Stimulated activated CD4-positive, alpha-beta T cell treated with anti-CD3 and anti-CD28 coated beads, Interleukin-12 subunit alpha, Interleukin-12 subunit beta, amount 100 ng/mL, for 48 hours (primary cell): ENCODE measurements at places on chromosomes 6 and 20.

DNA sequence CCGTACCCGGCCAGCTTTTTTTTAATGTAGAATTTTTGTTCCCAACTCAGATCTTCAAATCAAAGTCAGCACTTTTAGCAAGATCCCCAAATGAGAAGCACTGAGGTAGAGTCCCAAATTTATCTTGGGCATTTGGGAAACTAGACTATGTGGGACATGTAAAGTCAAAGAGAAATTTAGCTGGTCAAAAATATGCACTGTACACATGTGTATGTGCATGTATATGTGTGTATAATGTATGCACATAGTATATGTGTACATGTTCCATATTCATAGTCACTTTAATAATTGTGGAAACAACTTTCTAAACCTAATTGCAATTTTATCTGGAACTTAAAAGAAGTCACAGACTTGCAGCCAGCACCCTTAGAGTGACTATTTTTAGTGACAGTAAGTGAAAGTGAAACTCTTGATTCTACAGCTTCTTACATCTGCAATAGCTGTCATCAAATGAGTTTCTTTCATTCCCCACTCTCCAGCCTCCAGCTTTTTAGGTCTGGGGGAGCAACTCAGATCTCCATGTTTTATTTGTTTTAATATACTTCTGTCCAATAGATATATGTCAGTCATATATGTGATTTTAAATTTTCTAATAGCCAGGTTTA, 53.6 kb downstream of the CDC40 start:
- no peak for DNase-seq

GRCh38 chr20:4797275-4797674, 75.6 kb downstream of the PRND start:
- DNase-seq, result no peak

DNA sequence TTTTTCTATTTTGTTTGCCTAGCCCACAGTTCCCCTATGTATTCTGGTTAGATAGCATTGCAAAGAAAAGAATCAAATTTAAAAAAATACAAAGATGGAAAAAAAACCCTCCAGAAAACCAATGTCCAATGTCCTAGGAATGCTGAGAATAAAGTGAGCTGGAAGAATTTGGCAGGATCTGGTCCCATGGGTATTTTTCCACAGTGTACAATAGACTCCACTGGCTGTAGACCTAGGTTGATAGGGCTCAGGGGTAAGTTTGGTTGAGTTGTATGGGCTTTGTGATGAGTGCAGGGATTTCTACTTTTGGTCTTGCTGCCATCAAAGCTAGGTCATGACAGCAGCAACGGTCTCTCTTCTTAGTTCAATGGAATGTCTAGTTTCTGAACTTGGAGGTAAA, 41.5 kb downstream of the SLC22A2 start:
- DNase-seq, result no peak

- no peak for DNase-seq
These were observed 552.1 kb downstream of the PKHD1 start for GRCh38 chr6:51535327-51535726.

DNA sequence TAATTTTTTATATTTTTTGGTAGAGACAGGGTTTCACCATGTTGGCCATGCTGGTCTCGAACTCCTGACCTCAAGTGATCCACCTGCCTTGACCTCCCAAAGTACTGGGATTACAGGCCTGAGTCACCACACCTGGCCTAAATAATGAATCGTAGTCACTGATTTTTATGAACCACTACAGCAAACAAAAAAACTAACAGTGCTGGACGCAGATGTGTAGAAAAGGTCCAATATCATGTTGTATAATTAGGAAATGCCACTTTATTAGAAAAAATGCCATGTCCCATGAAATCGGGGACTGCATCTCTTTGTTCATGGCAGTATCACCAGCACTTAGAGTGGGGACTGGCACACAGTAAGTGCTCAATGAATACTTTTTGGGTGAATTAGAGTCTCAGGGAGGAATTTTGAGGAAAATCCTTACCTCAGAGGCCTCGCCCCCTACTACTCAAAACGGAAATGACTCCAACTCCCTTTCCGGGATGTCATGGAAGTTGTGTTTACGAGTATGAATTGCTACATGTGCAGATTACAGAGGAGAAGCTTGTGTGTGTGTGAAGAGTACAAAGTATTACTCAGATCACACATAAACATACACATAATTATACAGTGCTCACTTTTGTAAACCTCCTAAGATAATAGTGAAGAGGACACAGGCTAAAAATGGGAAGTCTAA, 43.6 kb upstream of the FAM50B start:
- DNase-seq, result no peak

- no peak for DNase-seq
These were observed 40.6 kb downstream of the STXBP5 start for GRCh38 chr6:147244832-147245231.

- DNase-seq, result no peak
These were observed 117.6 kb upstream of the PHACTR1 start for GRCh38 chr6:12598919-12599318.

DNA sequence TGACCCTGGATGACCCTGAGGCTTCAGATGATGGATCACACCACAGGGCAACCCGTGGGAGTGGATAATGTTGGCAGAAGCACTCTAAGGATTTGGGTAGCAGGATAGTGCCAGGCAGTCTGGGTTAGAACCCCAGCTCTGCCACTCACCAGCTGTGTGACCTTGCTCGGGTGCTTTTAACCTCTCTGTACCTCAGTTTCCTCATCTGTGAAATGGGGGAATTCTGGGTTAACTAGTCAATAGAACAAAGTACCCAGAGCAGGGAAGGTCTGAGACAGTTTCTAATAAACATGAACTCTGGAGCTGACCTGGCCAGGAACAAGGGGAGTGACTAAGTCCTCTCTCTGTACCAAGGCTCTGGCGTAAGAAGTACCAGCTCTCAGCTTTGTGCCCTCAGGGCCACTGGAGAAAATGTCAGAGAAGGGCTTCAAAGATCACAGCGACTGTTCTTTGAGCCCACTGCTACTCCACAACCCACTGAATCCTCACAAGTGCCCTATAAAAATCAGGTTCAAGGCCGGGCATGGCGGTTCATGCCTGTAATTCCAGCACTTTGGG, 14.7 kb upstream of the NOL4L start:
- DNase-seq, result no peak

DNA sequence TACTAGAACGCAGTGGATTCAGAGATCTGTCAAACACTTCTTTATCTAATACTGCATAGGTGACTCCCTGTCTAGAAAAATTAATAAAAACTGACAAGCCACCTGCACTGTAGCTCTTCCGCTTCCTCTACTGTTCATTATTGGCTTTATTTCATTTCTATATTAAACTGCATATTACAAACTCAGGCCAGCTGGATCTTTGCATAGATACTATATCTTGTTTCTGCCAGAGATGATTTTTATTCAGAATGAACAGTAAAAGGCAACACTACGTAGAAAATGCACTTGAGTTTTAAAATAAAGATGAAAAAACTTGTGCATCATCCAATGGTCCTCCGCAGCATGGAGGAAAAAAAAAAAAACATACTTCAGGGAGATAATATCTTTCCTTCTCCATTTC, 508.3 kb downstream of the PRKN start:
- DNase-seq, result no peak

DNA sequence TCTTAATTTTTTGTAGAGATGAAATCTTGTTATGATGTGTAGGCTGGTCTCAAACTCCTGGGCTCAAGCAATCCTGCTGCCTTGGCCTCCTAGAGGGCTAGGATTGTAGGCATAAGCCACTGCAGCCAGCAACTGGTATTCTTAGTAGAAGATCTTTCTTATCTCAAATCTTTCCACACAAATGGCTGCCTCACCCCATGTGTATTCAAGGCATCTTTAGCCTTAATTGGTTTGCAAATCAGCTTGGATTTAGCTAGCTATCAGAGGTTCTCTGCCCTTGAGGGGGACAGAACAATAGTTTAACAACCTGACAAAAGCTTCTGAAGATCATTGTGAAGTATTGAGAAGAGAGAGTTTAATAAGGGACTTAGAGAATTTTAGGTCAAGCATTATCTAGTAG, 17.9 kb upstream of the ABRACL start:
- no peak for DNase-seq

GRCh38 chr20:37282556-37282955, 6.9 kb upstream of the MANBAL start:
- no peak for DNase-seq

- no peak for DNase-seq
These were observed 460.1 kb upstream of the MANEA start for GRCh38 chr6:95117236-95117635.

DNA sequence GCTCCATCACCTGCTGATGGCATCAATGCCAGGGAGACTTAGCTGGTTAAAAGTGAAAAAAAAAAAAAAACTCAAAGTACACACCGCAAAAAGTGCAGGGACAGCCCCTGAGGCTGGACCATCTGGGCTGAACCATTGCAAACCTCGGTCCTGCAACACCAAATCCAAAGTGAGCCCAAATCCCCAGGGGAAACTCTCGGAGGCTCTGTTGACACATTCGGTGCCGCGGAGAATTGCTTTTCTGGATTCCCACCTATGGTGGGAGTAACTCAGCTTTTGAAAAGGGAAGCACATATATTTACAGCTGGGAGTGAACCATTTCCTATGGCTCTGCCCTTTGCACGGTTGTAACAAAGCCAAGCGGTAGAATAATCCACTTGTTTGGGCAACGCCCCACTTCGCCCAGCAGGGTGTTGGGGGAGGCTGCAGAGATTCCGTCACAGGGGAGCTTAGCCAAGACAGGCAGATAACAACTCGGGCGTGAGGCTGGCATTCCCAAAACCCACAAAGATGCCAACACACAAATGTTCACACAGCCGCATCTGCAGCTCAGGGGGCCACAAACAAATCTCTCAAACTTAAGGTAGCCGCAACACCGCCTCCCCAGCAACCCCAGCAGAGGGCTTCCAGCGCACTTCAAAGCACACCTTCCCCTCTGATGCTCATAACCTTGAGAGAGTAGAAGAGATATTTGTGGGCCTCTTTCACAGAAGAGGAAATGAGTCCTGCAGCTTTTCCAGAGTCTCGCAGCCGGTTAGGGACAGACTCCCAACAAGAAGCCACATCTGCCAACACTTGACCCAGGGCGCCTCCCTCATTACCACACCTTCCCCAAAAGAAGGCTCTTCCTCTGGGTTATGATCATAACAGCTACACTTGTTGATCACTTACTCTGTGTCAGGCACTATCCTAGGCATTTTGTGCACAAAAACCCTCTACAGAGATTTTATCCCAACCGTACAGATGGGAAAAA, 11.4 kb downstream of the ZC3H12D start:
- no peak for DNase-seq

- peak; percentile 29 for DNase-seq
These were observed 2.6 kb downstream of the TFEB start for GRCh38 chr6:41732591-41733359.

GRCh38 chr6:125066140-125066539, 87.4 kb upstream of the TPD52L1 start:
- DNase-seq, result no peak

- DNase-seq, result peak; percentile 28
These were observed 18.6 kb downstream of the TREML2 start for GRCh38 chr6:41182069-41183034.

- DNase-seq, result no peak
These were observed 2.8 kb upstream of the KCNQ2 start for GRCh38 chr20:63475209-63475608.

DNA sequence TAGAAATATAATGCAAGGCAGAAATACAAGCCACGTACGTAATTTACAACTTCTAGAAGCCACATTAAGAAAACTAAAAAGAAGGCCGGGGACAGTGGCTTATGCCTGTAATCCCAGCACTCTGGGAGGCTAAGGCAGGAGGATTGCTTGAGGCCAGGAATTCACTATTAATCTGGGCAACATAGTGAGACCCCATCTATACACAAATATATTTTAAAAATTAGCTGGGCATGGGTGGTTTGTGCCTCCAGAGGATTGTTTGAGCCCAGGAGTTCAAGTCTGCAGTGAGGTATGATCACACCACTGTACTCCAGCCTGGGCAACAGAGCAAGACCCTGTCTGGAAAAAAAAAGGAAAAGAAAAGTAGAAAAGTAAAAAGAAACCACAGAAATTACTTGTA, 12.3 kb downstream of the MPC1 start:
- no peak for DNase-seq

- DNase-seq, result peak; percentile 11
These were observed 130.4 kb upstream of the RPS6KA2 start for GRCh38 chr6:166757232-166758135.

- no peak for DNase-seq
These were observed 27.2 kb downstream of the DIDO1 start for GRCh38 chr20:62898970-62899632.

DNA sequence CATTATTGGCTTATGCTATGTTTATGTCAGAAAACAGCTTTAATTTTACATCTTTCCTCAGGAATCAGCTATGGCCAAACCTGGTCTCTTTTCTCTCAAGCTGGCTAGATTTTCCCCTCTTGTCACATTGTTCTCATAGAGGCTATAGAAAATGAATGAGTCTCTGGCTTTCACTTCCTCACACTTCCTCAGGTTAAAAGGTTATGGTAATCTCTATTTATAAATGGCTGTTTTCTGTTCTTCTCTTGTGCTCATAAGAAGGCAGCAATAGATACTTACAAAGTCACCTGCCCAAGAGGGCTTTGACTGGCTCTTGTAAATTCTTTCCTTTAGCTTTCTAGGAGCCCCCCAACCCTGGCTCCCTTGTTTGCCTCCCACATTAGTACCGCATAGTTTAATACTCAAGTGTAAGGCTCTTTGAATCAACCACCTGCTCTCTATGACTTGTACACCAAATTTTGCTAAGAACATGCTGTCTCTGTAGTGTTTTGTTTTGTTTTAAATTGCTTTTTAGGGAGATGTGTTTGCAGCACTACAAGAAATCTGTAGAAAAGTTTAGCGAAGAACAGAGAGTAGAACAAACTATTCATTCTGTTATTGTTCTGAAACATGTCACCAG, 897.4 kb upstream of the CITED2 start:
- DNase-seq, result no peak

- DNase-seq, result no peak
These were observed 235.3 kb upstream of the NRSN1 start for GRCh38 chr6:23890543-23891227.

DNA sequence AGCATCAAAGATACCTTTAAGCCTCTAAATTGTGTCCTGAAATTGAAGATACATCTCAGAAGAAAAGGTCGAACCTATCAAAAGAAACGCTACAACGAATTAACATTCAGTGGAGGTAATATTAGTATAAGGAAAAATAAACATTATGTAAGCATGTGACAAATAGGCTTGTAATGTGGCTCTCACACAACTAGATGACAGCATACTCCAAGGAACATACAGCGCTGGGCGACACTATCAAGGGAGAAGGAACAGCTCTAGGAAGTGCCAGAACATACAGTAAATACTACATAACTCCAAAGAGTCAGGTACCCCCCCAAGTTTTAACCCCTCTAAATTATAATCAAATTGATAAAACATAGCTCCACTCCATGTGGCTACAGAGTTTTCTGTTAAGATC, 103.5 kb downstream of the LAMP5 start:
- DNase-seq, result no peak

DNA sequence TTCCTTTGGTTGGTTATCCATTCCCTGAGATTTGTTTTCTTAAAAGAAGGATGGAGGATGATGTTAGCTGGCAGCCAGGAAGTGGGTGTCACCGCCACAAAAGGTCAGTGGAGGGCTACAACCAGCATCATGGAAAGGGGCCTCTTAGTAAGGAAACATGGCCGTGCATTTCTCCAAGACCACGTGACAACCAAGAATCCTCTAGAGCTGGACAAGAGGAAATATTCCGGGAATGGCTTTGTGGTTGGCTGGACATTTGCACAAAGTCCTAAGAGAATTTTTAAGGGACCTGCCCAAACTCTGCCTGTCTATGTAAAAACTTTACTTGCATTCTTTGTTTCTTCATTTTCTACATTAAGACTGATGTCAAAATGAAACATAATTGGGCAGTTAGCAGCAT, 399.9 kb upstream of the MARCKS start:
- DNase-seq, result no peak

GRCh38 chr6:147260091-147260490, 55.9 kb downstream of the STXBP5 start:
- no peak for DNase-seq
